ENCODE measurements at places on chromosomes 5 and 9.
A peak's percentile ranks its signal among the peaks of the same experiment; 100 is the strongest.

- DNase-seq = no peak
Observed at GRCh38 chr9:131773911-131774379, 34.1 kb upstream of the RAPGEF1 start.

- no peak for DNase-seq
Observed at GRCh38 chr9:95031711-95032461, 285.6 kb downstream of the FANCC start.

- DNase-seq = no peak
Observed at GRCh38 chr5:80837679-80838078, 122.5 kb upstream of the RASGRF2 start.

DNA sequence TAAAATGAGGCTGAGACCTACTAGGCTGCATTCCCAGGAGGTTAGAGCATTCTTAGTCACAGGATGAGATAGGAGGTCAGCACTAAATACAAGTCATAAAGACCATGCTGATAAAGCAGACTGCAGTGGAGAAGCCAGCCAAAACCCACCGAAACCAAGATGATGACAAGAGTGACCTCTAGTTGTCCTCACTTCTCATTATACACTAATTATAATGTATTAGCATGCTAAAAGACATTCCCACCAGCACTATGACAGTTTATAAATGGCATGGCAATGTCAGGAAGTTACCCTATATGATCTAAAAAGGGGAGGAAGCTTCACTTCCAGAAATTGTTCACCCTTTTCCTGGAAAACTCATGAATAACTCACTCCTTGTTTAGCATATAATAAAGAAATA is 88.6 kb downstream of the PLPPR1 start:
- no peak for DNase-seq

DNA sequence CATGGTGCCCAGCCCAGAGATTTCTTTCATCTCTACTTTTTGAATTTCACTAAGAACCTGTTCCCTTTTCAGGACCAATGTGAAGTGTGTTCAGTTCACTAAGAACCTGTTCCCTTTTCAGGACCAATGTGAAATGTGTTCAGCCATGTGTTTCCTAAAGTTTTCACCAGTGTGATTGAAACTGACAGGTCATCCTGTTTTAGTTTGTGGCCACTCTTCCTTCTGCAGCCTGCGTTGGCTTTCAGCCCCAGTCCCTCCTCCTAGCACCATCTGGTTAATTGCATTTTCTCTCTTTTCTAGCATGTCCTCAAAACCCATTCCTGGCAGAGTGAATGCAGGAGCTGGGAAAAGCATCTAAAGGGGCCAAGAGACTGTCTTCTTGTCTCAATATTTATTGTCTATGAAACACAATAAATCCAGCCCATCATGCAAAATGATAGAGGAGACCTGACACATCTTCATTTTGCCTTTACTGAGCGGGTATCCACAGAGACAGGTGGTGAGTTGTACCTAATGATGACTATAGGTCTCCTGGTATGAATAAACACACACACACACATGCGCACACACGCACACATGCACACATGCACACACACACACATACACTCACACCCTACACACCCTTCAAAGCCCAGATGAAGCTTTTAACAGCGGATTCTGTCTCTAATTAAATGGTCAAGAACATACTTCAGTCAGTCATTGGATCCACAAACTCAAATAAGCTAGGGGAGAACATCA is 6.1 kb upstream of the PANK3 start:
- no peak for DNase-seq

DNA sequence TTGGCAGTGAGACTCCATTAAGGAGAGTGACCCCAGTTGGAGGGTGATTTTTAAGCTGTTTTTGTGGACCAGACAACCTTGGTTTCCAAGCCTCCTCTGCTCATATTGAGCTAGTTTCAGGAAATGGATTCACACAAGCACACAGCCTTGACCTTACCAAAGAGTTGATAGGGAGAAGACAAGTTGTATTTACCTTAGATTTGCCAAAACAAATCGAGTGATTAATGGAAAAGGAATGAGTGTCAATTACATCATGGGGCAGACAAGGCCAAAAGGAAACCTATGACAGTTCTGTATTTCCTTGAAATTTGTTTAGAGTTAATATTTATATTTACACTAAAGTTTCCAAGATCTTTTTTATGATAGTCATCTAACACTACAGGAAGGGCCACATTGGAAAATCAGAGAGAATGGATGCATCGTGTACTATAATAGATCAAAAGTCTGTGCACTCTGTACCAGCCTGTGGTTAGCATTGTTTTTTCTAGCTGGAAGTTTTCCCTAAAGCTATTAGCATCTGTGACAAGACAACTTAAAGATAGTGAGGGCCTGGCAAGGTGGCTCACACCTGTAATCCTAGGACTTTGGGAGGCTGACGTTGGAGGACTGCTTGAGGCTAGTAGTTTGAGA is 86.0 kb upstream of the FER start:
- DNase-seq = no peak

DNA sequence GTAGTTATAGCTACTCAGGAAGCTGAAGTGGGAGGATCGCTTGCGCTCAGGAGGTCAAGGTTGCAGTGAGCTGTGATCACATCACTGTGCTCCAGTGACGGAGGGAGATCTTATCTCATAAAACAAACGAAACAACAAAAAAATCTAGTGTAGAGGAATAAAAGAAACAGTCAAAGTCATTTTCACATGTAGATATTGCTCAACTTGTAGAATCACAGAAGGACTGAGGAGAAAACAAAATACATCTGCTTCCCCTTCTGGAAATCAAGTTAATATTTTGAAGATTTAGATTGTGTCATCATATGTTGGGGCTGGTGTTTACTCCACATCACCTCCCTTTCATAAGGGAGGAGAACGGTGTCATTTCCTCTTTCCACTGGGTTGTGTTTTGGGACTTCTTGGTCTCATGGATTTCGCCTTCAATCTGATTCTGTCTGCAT is 8.2 kb upstream of the SLC46A2 start:
- DNase-seq = no peak

DNA sequence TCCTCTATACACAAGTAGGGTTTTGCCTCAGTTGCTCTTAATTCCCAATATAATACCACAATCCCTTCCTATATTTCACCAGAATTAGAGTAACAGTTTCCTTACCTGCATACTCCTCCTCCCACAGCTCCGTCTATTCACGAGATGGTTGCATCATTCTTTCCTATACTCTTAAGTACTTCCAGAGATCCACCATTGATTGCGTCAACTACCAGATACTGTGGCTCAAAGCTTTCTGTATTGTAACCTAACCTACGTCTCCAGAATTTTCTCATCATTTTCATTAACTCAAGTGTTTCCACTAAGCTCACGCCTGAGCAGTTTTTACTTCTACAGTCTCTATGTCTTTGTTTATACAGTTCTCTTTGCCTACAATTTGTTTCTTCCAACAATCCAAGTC is 31.2 kb upstream of the MINAR2 start:
- DNase-seq = no peak

DNA sequence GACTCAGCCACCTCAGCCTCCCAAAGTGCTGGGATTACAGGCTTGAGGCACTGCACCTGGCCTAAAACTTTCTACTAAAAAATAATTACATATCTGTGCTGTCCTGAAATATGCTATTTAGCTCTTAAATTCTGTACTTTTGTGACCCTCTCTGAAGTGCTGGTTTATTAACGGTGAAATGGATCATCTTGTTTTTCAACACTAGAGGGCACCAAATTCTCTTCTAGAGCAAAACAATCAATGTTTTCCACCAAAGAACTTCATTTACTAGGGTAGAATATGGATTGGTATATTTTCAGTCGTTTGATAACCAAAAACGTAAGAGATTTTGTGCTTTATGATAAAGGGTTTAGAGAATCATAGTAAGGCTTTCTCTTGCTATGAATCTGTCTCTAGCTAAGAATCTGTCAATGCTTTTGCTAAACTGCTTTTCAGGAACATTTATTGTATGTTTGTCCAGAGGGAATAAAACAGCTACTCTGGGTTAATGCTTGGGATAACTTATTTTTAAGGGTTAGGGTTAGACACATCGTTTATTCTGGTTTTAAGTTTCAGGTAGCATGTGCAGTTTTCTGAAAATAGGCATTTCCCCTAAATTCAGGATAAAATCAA is 63.6 kb downstream of the RNF180 start:
- DNase-seq = no peak

- DNase-seq = peak; percentile 21
Observed at GRCh38 chr9:89781838-89782540, 177.2 kb downstream of the GADD45G start.

- DNase-seq = no peak
Observed at GRCh38 chr9:134677743-134678142, 36.1 kb downstream of the COL5A1 start.

DNA sequence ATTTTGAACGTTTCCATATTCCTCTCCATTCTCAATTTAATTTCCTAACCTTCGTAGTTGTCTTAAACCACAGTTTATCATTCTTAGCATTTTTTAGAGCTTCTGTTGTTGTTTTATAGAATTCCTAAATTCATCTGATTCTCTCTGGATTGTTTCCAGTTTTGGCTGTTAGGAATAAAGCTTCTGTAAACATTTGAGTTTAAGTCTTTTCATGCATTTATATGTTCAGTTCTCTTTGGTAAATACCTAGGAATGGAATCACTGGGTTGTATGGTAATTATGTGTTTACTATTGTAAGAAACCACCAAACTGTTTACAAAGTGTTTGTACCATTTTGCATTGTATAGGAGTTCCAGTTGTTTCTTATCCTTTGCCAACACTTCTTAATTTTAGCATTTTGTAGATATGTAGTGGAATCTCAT is 29.7 kb downstream of the GPR21 start:
- no peak for DNase-seq

- DNase-seq = no peak
Observed at GRCh38 chr5:137733922-137734321, 2.0 kb downstream of the KLHL3 start.

- DNase-seq = no peak
Observed at GRCh38 chr5:151617841-151618710, 26.9 kb upstream of the FAT2 start.

- DNase-seq = no peak
Observed at GRCh38 chr5:10579536-10580521, 16.0 kb downstream of the ANKRD33B start.

- no peak for DNase-seq
Observed at GRCh38 chr9:108869092-108869725, 7.1 kb downstream of the ACTL7A start.

GRCh38 chr9:18580151-18580550 is 106.2 kb downstream of the ADAMTSL1 start:
- DNase-seq = no peak

GRCh38 chr5:151094852-151095245 is 14.0 kb upstream of the TNIP1 start:
- DNase-seq = no peak

GRCh38 chr9:115413766-115414382 is 295.9 kb upstream of the TNC start:
- no peak for DNase-seq

GRCh38 chr9:15231788-15232635 is 75.0 kb downstream of the TTC39B start:
- no peak for DNase-seq

GRCh38 chr5:74517700-74518099 is 122.8 kb downstream of the ENC1 start:
- DNase-seq = no peak

- peak; percentile 84 for DNase-seq
Observed at GRCh38 chr5:141923448-141924313, at the start of gene DELE1. Gene DELE1 (plus strand): TSS chr5:141923871. CDS start chr5:141923942, 71 bp downstream.

DNA sequence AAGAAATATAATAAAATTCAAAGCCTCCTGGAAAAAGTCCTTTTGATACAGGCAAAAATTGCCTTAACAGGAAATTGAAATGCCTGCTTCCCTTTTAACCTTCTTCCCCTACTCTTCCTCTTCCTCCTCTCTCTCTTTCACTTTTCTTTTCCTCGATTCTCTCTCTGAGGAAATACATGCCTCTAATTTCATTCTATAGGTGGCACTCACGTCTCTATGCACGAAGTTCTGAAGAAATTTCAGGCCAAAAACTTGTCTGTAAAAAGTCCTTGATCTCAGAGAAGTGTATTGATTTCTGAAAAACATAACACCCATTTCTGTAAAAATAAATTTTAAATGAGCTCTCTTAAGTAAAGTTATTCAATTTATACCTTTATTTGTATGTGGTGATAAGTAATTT is 371.7 kb upstream of the IRX4 start:
- no peak for DNase-seq

DNA sequence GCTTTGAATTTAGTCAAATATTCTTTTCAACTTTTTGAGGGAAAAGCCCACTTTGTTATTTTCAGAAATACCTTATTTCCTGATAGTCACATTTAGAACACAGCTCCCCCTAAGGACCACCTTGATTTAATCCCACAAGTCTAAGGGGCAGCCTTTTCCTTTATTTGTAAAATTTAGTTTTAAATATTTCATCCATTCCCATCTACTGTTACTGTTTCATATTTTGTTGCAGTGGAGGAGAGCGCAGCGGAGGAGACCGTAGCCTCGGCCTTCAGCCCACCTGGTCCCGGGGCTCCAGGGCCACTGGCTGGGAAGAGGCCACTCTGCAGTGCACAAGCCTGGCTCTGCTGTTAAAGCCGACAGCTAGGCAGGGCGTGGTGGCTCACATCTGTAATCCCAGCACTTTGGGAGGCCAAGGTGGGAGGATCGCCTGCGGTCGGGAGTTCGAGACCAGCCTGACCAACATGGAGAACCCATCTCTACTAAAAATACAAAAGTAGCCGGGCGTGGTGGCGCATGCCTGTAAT is 19.6 kb downstream of the LPCAT1 start:
- DNase-seq = no peak

DNA sequence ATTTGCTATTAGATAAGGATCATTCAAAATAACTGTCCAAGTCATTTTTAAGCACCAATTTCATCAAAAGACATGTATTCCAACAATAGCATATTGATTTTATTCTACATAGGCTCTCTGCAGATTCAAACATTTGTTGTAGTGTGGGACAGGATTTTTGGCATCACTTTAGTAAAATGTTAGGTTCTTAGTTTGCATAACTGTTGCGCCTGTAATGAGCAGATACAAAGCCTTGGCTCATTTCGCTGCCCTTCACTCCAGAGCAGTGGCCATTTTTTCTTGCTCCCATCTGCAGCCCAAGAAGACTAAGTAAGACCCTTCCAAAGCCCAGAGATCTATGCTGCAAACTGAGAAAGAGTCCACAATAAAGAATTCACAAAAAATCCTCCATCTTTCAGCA is 446.0 kb upstream of the MPDZ start:
- DNase-seq = no peak

GRCh38 chr5:9337928-9338595 is 207.8 kb downstream of the SEMA5A start:
- no peak for DNase-seq

- no peak for DNase-seq
Observed at GRCh38 chr9:94150279-94150828, 66.1 kb downstream of the PTPDC1 start.

DNA sequence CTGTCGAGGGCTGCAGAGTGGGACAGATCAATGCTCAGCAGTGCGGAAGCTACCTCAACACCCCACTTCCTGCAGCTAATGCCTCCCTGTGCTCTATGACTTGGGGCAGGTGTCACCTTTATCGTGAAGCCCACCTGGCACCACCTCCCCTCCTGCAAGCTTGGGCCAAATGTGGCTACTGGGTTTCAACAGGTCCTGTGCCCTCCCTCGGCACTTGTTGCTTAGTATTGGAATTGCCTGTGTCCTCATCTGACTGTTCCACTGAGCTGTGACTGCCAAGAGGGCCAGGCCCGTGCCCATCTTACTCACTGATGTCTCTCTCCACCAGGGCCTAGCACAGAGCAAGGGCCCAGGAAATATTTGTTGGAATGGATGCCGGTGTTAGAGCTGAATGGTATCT is 9.4 kb downstream of the SLC27A4 start:
- DNase-seq = no peak

All from ascending aorta (tissue), 2 donors.